ENCODE measurements at places on chromosomes 11 and 22.

DNA sequence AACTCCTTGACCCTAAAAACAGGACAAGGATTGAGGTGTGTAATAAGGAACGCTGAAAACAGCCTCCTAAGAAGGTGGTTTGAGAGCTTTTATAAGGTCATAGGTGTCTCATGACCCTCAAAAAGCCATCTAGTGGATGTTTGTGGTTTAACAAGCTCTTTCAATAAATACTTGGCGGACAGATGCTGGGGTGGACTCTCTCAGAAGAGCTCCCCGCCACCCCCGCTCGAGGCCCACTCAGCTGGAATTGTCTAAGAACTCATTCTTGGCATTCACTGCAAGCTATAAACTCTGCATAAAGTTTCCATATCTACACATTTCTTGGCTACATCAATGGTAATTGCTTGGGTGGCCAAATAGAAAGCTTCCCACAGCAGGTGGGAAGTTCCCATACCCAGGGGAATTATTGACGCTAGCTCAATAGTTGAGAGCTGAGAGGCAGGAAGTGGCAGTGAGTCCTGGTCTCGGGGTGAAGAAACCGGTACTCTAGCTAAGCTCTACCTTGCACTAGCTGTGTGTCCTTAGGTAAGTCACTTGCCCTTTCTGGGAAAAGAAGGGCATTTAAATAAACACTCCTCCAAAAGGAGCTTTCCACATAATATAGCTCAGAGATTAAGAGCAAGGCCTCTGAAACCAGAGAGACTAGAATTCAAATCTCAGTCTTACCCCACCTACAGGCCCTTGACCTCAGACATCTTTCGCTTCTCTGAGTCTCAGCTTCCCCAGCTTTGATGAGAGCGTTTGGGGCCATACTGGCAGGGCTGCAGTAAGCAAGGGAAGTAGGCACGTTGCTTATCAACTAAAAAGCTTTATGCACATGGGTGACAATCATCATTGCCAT lies 6.4 kb downstream of the MS4A15 start:
- peak; percentile 42 for DNase-seq

- DNase-seq = no peak
Measured at GRCh38 chr22:42611051-42611450, 3.6 kb downstream of the POLDIP3 start.

DNA sequence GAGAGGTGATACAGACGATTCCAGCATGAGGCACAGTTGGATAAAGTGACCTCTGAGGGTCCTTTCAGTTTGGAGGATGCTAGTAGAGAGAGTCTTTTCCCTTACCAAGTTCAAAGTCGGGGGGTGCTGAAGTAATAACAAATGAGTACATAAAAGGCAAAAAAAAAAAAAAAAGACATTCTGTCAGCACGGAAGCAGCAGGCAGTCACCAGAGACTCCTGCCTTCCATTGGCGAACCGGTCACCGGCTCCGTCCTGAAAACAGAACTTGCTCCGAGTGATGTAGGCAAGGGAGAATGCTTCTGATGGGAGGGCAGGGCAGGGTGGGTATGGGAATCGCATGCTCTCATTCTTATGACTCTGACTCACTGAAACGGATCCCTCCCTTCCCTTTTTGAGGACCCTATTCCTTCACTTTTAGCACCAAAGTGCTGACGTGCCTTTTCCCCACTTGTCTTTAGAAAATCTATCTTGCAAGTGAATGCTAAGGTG lies 65.9 kb downstream of the PRR5L start:
- peak; percentile 49 for DNase-seq

GRCh38 chr22:42001706-42002105 lies 3.1 kb downstream of the WBP2NL start:
- no peak for DNase-seq

GRCh38 chr11:15095736-15096228 lies 18.9 kb upstream of the INSC start:
- no peak for DNase-seq

DNA sequence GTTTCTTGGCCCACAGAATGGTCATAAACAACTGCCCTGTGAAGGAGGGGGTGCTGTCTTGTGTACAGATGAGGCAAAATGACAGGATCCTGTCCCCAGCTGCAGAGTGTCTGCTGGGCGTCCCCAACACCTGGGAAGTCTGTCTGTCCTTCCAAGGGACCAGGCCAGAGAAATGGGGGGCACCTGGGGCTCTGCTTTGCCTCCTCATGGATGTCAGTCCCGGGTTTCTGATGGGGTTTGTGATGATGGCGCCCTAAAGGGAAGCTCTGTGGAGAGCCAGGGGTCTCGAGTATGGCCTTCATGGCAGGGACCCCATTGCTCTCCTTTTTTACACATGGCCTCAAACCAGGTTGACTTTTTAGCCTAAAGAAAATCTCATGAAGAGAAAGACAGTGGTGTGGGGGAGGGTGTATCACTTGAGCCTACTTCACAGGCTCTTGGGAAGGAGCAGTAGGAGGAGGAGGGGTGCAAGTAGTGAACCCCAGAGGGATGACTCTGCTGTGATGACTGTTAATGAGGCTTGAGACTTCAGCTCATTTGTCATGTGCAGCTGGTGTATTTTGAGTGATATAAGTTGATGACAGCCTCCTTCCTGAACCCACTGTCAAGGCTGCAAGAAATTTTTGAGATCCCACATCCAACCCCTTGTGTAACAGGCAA lies 40.6 kb upstream of the TUB start:
- DNase-seq = no peak

- no peak for DNase-seq
Measured at GRCh38 chr11:46472662-46472994, 81.1 kb upstream of the CHRM4 start.

GRCh38 chr22:48940266-48941032 lies 887.2 kb downstream of the BRD1 start:
- DNase-seq = no peak

GRCh38 chr11:18091731-18092130 lies 14.2 kb downstream of the SAAL1 start:
- DNase-seq = no peak

Data from common myeloid progenitor, CD34-positive (primary cell).